Caco-2 (cell line): ENCODE measurements at places on chromosomes 1 and 21. TPM values are rescaled to one million over a fixed set of nuclear protein-coding genes. Genes with fewer than 3 reads are reported as not detected.

The ZBTB40 gene
- total RNA-seq, result 20.4 and 20.8 TPM in 2 replicates

The DMBX1 gene
- 0.16 TPM in 1 of 2 replicates, not detected in the other for total RNA-seq

The KRTAP26-1 gene
- total RNA-seq, result not detected in 2 replicates

The DTL gene
- 20.3 and 23.6 TPM in 2 replicates for total RNA-seq

The TBX19 gene
- 2.8 and 3.3 TPM in 2 replicates for total RNA-seq

The FAM20B gene
- 24.5 and 26.1 TPM in 2 replicates for total RNA-seq

The MYOC gene
- not detected in 2 replicates for total RNA-seq

The IPO13 gene
- 14.1 and 15.9 TPM in 2 replicates for total RNA-seq

The SPATC1L gene
- total RNA-seq, result 3.1 and 4.6 TPM in 2 replicates

The UBASH3A gene
- total RNA-seq, result not detected in 2 replicates

The ASCL5 gene
- total RNA-seq, result 0.26 and 0.48 TPM in 2 replicates

The HSD3B1 gene
- 38.0 and 40.9 TPM in 2 replicates for total RNA-seq

The SPRR2B gene
- not detected in 2 replicates for total RNA-seq

The TRAF5 gene
- total RNA-seq, result 8.5 and 8.8 TPM in 2 replicates

The RCSD1 gene
- not detected in 2 replicates for total RNA-seq

The OR2L13 gene
- total RNA-seq, result not detected in 2 replicates

The KANK4 gene
- total RNA-seq, result 18.9 and 21.5 TPM in 2 replicates

DNA sequence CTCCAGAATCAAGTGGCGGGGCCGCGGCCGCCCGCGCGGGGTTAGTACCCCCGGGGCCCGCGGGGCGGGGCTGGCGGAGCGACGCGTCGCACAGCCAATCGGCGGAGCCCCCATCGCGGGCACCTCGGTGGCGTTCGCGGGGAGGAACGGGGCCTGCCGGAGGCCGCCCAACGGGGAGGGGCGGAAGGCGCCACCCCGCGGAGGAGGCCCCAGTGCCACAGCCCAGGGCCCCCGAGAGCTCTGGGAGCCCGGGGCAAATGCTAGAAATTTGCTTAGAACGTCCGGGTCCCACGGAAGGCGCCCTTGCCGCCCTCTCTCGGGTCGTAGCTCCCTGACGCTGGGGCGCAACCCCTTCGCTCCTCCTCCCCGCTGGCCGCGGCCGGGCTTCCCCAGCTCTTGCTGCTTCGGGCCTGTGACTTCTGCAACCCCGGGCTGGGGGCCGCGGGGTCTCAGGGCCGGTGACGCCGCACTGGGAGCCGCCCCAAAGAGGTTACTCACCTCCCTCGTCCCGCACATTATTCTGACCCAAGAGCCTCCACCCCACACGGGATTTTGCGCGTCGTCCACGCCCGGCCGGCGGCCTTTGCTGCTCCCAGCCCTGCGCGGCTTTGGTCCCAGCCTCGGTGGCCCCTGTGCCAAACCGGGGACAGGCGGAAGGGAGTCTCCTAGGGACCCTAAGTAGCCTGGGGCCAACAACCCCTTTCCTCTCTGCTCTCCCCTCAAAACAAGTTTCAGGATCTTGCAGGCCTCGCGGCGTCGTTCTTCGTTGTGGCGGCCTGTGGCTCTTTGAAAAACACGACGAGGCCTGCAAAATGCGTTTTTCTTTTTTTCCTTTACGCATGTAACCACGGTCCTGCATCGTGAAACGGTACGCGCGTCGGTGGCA lies at the start of gene RUNX3:
TSS of gene RUNX3 (minus strand) at position 17 of the 886 bp plus-strand sequence. CDS start 408 bp downstream, outside the sequence.
- DNase-seq, result peak; percentile 70

DNA sequence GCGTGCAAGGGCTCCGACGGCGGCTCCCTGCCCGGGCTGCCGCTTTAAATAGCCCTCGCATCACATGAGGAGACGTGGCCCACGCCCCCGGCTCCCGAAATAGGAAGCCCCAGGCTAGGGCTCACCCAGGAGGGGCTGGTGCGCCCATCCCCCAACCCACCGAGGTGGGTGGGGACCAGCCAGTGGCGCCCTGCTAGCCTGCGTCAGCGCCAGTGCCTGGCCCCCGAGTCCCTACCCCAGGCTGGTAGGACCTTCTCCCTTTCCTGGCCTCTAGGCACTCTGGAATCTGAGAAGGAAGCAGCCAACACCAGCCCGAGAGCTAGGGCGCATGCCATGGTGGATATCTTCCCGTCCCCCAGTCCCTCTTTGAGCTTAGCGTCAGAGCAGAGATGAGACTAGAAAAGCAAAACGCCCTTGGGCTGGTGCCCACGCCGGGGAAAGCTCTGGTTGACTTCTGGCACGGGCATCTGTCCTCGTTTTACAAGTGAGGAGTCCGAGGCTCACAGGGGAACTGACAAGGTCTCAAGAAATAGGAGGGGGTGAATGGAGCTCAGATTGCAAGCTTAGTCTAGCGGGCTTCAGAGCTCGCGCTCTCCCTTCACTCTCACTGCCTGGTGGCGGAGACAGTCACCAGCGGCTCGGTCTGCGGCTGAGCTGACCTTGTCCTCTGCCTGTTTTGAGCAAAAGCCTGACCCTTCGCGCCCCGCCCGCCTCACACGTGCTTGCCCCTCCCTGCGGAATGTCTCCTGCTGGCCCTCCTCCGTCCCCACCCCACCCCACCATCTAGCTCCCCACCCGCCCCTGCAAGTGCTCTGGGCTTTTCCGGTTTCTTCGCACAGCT lies at the start of gene FABP3:
TSS of gene FABP3 (minus strand) at position 21 of the 841 bp plus-strand sequence. CDS start 62 bp downstream, outside the sequence.
- DNase-seq, result peak; percentile 92

- no peak for DNase-seq
These were observed 68.7 kb upstream of the PAX7 start for GRCh38 chr1:18561967-18562366.

DNA sequence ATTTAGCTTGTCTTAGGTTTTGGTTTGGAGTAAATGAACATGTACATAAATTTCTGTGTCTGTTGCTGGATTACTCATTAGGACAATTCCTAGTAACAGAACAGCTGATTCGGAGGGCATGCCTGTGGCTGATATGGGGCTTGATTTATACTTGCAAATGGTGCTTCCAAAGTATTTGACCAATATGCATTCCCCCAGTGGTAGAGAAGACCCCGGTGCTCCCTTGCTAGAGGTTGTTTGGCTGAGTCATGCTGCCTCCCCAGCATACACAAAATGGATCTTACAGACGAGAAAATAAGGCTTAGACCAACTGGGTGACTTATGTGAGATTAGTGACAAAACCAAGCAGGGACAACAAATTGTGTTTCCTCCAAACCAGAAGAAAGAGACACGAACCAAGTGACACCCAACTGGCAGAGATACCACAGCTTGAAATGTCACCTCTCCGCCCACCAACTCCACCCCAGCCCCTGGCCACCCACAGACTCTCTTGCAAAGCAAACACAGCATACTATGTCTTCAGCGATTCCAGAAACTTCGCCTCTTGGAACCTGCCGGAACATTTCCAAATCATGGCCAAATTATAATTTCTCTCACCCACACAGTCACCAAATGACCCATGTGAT lies 75.9 kb upstream of the ETS2 start:
- DNase-seq, result no peak

DNA sequence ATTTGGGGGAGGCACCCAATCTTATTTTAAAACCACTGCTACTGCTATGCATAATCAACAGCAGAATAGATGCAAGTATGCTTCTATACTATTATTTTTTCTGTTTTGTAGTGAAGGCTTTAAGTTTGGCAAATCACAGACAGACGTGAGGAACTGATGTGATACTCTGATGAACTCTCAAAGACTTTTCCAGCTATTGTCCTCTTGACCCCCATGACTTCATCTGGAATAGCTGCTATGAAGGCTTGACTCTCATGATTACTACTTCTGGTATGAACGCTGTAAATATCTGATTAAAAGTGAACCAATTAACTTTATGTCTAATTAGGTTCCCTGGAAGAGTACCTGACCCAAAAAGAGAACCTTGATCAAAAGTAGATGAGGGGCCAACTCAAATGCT lies 49.1 kb downstream of the EYA3 start:
- no peak for DNase-seq

GRCh38 chr1:239854922-239855321 lies 236.8 kb upstream of the FMN2 start:
- DNase-seq, result no peak

GRCh38 chr1:20685099-20685662 lies 24.0 kb upstream of the DDOST start:
- no peak for DNase-seq

DNA sequence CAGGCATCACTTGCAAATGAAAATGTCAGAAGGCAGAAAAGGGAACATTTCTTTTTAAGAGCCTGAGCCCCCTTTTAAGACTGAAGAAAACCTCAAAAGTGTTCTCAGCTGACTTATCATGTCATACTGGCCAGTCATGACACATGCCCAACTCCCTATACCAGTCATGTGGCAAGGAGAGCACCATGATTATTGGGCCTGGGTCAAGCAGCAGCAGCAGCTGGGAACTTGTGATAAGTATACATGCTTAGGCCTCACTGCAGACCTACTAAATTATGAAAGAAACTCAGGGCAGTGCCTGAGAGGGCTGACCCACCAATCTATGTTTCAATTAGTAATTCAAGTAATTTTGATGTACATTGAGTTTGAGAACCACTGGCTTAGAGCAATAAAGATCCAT lies 8.6 kb downstream of the RO60 start:
- no peak for DNase-seq

GRCh38 chr21:18138507-18138906 lies 106.1 kb upstream of the CHODL start:
- DNase-seq, result no peak

DNA sequence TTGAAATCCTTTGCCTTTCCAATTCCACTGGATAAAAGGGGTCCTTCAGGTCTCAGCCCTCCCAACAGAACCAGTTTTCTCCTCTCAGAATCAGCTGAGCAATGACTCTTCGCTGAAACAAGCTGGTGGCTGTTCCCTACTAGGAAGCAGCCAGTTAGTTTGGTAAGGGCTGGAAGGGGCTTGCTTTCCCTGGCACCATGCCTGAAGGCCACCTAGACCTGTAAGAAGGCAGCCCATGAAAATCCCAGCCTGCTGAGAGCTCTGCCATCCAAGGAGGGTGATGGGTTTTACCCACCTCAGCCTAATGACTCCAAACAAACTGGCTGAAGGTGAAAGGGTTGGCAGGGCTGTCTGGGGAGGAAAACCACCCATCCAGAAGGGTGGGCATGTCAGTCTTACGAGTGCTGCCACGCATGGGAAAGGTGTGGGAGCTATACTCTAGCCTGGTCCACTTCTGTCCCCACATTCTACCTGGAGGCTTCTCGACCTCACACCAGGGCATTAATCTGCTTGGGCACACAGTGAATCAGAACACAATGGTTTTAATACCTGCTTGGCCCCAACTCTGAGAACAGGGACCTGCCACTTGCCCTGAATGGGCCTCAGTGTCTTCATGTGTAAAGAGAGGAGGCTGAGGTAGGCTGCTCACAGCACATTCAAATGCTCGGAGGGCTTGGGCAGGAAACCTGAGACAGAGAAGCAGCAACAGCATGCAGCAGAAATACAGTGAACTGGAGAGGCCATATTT lies 53.0 kb downstream of the CD46 start:
- DNase-seq, result no peak

DNA sequence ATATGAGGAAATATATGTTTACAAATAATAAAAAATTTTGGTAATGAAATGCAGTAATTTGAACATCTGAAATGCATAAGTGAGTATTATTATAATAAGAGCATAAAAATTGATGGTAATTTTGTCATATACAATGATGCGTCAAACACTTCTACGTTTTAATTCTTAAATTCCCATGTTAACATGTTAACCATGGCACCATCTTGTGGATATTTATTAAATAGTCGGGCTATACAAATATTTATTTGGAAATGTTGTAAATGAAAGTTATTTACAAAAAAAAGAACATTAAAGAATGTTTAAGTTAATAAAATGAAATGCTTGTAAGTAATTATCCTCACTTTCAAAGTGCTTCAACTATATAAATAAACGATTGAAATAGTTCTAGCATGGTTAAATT lies 57.2 kb upstream of the C1orf185 start:
- no peak for DNase-seq

DNA sequence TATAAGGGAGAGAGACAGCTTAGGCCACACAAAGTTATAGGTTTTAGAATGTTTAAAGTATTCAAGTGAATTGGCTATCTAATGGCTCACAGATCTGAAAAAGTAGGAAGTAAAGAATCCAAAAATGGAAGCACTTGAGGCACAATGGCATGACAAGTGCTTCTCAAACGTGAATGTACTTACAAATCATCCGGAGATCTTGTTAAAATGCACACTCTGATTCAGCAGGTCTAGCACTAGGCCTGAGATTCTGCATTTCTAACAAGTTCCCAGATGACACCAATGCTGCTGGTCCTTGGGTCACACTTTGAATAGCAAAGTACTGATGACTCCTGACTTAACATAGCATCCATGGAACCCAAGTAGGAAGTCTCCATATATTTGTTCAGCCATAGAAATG lies 20.9 kb upstream of the AGL start:
- DNase-seq, result no peak

GRCh38 chr1:57623791-57624538 lies 200.1 kb upstream of the DAB1 start:
- no peak for DNase-seq

GRCh38 chr1:31586376-31587327 lies 10.3 kb downstream of the TINAGL1 start:
- DNase-seq, result no peak

- DNase-seq, result no peak
These were observed 15.6 kb downstream of the SPSB1 start for GRCh38 chr1:9308236-9308785.

- DNase-seq, result peak; percentile 75
These were observed 14.0 kb upstream of the CDA start for GRCh38 chr1:20574686-20575540.

DNA sequence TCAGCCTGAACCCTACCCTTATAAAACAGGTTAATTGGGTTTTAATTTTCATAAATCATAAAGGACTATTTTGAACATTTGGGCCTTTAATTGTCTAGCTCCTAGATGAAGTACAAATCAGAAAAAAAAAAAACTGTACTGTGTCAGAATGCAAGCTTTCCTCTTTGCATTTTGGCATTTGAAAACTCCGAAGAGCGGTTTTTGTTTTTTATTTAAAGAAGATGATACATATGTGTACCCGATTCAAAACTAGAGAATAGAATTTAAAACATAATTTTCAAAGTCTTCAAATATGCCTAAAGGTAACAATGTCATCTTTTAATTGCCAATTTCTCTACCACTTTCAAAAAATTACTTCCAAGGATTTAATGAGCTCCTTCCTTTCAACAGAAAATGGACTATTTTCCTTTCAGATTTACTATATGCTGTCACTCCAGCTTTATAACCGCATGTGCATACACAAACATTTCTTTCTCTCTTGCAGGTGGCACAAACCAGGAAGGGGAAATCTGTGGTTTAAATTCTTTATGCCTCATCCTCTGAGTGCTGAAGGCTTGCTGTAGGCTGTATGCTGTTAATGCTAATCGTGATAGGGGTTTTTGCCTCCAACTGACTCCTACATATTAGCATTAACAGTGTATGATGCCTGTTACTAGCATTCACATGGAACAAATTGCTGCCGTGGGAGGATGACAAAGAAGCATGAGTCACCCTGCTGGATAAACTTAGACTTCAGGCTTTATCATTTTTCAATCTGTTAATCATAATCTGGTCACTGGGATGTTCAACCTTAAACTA lies 33.7 kb downstream of the MRPL39 start:
- no peak for DNase-seq

GRCh38 chr1:148160048-148160342 lies 7.9 kb upstream of the NBPF11 start:
- DNase-seq, result no peak

- no peak for DNase-seq
These were observed 162.4 kb upstream of the PTBP2 start for GRCh38 chr1:96559181-96559580.

GRCh38 chr1:37274938-37275631 lies 199.3 kb upstream of the ZC3H12A start:
- no peak for DNase-seq
